ENCODE measurements at places on chromosomes 3 and 15.
A peak's percentile ranks its signal among the peaks of the same experiment; 100 is the strongest.

GRCh38 chr3:69496856-69497255 is 111.0 kb upstream of the FRMD4B start:
- DNase-seq: no peak

- no peak for DNase-seq
Observed at GRCh38 chr3:172054115-172054764, 14.9 kb downstream of the FNDC3B start.

DNA sequence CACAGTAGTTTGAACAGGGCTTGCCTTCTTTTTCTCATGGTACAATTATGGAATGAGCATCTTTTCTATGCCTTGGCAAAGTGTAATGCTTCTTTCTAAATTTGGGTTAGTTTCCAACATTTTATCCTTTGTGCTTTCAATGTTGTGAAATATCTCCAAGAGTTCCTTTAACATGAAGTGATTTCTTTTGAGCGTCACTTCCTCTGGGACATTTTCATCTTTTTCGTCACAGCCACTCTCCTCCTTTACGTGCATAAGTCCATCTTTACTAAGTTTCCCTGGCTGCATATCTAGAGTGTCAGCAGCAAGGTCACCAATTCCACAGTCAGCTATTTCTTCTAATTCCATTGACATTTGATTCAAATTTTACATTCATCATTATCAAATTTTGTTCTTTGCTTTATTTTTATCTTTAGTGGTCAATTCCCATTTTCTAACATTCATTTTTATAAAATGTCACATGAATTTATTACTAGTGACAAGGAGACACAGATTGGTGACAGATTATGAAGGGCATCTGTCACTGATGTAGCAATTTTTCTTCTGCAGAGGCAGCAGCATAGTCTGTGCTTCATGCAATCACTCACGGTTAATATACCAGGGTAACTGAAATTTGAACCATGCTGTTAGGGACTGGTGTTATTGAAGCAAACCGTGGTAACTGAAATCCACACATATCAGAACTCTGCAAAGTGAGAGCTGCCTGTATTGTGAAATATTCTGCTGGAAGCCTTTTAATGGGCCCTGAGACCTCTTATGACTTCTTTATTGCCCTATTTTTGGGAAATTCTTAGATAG is 126.5 kb upstream of the THBS1 start:
- peak; percentile 61 for DNase-seq

DNA sequence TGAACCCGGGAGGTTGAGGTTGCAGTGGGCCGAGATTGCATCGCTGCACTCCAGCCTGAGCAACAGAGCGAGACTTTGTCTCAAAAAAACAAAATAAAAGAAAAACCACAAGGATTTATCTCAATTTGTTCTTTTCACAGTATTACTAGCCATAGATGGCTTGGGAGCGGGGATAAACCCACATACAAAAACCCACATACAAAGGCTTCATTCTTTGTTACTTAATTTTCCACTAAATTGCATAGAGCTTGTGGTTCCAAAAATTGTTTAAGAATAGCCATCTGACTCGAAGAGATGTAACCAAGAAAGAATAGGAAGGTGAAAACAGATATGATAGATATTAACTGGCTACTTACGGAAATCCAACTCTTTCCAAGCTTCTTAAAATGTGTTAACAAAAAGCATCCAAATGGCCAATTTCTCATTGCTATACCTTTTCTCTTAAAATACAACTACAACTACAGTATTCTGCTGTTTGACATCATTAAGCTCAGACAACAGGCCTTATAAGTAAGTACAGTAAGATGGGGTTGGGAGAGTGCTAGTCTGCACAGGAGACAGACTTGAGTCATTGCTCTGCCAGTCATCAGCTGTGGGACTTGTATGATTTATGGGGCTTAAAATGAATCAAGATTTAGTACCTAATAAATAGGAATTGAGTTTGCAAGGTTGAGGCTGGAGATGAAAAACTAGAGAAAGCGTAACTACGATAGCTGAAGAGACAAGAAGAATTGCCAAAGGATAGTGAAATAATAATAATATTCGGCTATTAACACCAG is 96.6 kb upstream of the PLXND1 start:
- no peak for DNase-seq

DNA sequence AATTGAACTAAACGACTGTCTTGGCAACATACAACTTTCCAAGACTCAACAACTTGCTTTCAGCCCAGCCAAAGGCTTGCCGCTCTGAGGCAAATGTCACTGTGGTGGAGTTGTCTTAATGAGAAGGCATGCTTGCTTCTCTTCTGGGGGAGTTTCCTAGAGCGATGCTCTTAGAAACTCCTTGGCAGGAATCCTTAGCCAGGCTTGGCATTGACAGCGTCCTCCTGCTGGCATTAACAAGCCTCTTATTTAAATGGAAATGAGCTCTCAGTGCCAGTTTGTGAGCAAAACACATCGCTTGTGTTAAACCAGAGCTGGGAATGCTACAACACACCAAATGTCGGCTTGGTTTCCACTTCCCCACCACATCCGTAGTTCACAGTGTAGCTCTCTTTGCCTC is 265.5 kb upstream of the TPRG1 start:
- no peak for DNase-seq

GRCh38 chr3:42118762-42119361 is 27.7 kb downstream of the TRAK1 start:
- no peak for DNase-seq

GRCh38 chr15:21267671-21268395 is 172.5 kb downstream of the POTEB3 start:
- DNase-seq: no peak

DNA sequence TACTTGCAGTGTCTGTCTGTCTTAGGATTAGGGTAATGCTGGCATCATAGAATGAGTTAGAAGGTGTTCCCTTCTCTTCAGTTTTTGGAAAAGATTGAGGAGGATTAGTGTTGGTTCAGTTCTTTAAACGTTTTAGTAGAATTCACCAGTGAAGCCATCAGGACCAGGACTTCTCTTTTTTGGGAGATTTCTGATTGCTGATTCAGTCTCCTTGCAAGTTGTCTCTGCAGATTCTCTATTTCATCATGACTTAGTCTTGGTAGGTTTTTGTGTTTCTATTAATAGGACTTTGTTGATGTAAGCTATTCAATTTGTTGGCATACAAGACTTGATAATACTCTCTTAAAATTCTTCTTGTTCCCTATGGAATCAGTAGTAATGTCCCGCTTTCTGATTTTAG is 48.9 kb downstream of the STT3B start:
- peak; percentile 84 for DNase-seq

GRCh38 chr3:171488479-171488878 is 28.3 kb upstream of the TNIK start:
- no peak for DNase-seq

DNA sequence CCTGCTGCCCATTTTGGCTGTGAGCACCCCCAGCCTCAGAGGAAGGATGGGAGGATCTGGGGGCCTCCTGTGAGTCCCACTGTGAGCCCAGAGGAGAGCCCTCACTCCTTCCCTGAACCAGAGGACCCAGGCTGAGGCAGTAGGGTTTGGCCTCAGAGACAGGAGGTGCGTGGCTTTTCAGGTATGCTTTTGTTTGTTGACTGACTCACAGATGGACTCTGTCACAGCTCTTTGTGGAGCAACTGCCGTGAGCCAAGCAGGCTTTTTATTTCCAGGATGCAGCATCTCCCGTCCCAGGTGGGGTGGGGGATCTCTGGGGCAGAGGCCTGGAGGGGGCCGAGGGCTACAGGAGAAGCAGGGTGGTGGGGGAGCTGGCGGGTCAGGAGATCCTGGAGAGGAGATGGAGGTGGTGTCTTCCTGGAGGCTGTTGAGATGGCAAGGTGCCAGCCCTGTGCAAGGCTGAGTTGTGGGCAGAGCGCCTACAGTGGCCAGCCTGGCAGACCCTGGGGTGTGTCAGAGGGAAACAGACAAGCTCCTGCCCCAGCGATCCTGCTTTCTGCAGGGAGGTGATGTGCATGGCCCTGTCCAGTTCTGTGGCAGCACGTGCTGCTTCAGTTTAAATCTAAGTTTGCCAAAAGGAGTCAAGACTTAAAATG is 24.0 kb downstream of the PLXNA1 start:
- DNase-seq: no peak

Data from MV-4-11 (cell line).